Stimulated activated CD4-positive, alpha-beta T cell treated with anti-CD3 and anti-CD28 coated beads, Interleukin-12 subunit alpha, Interleukin-12 subunit beta, amount 100 ng/mL, for 48 hours (primary cell): ENCODE measurements at places on chromosomes 7 and 10.

DNA sequence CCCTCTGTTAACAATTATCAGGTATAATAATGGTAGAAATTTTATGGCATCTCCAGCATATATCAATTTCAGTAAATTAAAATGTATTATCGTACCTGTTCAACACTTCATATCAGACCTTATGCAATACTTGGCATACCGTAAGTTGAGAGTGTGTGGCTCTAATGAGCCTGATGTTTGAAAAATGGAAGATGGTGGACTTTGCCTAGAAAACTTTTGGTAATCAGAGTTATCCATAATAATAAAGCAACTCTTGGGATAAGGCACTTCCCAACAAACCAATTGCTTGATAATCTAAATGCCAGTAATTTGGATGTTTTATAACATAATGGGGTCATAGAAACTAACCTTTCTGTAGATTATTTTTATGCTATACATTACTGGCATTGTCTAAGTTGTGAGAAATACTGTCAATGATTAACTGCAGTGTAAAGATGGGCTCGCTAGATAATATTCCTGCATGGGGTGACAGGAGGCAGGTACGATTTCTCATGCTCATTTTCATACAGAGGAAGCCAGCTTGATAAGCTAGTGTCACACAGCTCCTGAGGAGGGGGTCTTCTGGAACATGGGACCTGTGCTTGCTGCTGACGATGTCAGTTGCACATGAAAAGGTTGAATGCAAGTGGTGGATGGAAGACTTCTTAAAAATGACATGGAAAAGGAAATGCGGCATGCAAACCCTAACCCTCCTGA lies 27.8 kb upstream of the DMBT1 start:
- no peak for DNase-seq

DNA sequence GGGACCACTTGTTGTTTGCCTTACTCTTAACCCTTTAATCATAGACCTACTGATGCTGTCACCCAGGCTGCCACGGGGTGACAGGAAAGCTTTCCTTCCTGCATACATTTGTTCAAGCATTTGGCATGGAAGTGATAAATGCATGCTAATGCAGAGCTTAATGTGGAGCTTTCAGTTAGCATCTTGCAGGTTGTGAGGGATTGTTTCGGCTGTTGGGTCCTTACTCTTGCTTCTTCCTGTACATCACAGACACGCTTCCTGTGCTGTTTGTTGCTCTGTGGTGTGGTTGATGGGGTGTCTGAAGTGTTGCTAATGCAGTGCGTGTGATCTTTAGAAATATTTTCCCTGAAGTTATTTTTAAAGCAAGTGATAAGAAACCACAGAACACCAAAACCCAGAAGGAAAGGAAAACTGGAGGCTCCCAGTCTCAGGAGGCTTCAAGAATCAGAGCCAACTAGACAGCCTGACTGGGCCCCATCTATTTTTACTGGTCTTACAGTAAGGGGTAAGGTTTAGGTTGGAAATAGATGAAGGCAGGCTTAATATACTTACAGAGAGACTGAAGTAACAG lies 143.1 kb downstream of the CHN2 start:
- peak; percentile 2 for DNase-seq

GRCh38 chr7:3244241-3244814 lies 56.7 kb upstream of the SDK1 start:
- DNase-seq = no peak

GRCh38 chr7:101915000-101915399 lies 97.6 kb downstream of the CUX1 start:
- no peak for DNase-seq

GRCh38 chr10:42149722-42150427 lies 488.5 kb downstream of the ZNF33B start:
- DNase-seq = no peak
